ENCODE measurements at places on chromosomes 11 and 22.

- no peak for DNase-seq
Observed at GRCh38 chr11:86155200-86155844, 86.4 kb upstream of the PICALM start.

GRCh38 chr11:12787847-12788246, 113.6 kb downstream of the TEAD1 start:
- no peak for DNase-seq

DNA sequence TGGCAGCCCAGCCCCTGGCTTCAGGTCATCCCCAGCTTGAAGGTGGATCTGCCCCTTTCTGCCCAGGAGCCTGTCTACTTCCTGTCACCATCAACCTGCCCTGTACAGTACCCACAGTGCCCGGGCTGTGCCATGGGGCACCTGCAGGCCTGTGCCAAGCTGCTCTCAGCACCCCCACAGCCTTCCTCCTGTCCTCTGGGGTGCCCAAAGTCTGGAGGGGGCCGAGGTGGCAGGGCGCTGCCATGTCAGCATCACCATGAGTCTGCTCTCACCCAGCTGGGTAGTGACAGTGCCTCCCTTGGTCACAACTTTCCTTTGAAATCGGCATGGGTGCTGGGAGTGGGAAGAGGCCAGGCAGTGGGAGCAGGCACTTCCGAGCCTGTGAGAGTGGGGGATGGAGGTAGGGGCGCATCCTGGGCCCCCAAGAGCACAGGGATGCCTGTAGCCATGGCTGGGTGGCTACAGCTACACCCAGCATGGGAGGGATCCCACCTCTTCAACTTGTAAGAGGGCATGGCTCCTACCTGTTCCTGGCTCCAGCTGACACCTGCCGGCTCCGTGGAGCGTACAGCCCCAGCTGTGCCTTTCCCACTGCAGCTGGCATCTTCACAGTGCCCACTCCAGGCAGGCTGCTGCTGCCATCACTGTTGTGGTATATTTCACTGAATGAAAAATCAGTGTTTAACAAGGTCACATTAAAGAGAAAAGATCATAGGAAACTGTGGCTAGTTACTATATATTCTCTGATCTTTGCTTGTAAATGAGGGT, 42.9 kb downstream of the RNF169 start:
- no peak for DNase-seq

- DNase-seq, result no peak
Observed at GRCh38 chr11:71086687-71087258, 165.6 kb downstream of the SHANK2 start.

DNA sequence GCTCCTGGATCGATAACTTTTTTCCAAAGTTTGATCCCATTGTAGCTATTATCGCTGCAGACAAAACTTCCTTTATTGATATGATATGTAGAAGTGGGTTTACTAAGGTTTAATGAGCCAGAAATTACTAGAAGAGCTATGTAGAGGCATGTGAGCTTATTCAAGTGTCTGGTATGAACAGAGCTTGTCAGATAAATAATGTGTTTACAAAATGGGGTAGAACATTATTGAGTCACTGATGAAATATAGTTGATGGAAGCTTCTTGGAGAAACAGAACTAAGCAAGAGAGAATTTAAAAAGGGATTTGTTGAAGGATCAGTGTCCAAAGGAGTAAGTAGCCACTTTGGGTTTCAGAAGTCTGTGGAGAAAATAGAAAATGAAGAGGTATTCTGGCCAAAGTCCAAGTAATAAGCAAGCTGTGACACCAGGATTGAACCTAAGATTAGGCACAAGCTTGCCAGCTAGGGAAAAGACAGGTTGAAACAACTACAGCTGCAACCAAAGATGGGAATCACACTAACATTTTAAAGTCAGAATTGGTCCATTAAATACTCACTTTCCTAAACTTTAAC, 104.3 kb downstream of the MAML2 start:
- no peak for DNase-seq

- DNase-seq, result no peak
Observed at GRCh38 chr22:39309364-39309861, 10.0 kb downstream of the RPL3 start.

- no peak for DNase-seq
Observed at GRCh38 chr22:18999008-18999407, 62.9 kb upstream of the PRODH start.

DNA sequence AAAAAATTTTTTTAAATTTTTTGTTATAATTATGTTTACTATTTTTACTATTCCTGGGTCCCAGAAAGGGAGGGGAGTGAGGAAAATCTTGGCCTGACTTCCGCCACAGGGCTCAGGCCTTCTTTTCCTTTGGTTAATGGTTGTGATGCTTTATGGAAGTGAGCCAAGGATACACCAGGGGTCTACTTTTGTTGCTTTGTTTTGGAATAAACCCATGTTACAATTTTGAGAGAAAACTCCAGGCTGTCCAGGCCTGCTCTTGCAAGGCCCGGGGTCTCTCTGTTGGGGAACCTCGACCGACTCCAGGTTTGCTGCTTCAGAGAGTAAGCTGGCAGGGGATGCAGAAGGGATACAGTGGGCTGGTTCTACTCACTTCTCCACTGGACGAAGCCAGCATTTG, 84.7 kb downstream of the ABTB2 start:
- DNase-seq, result no peak

DNA sequence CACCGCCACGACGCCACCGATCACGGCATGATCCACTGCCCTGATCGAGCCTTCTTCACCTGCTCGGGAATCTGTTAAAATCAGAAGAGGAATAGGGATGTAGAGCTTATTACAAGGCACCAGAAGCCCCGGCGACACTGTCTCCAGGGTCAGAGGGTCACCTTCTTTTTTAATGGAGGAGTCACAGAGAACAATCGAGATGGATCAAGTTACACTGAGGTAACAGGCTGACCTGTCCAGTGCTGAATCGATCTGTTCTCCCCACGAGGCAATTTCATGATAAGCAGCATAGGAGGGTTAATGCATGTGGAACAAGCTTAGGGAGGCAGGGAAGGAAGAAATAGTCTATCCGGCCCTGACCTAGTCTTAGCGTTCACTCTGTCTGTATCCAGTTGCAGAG, 325.5 kb downstream of the CADM1 start:
- DNase-seq, result no peak

- DNase-seq, result no peak
Observed at GRCh38 chr22:31102441-31103081, 4.8 kb downstream of the SELENOM start.

GRCh38 chr11:64681171-64681570, 41.8 kb downstream of the NRXN2 start:
- no peak for DNase-seq

DNA sequence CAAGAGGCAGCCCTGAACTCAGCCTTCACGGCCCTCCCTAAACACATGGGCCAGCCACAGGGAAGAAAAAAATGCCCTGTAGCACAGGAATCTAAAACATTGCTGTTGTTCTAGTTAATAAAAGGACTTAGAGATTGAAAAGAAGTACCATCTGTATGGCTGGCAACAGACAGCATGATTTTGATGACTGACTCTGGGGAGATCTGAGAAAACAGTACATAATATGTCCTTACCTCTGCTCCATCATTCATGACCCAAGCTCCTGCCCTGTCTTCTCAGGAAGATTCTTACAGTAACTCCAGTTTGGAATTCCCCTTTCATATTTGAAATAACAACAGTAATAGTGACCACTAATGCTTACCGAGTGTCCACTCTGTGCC, 244.2 kb downstream of the ETS1 start:
- no peak for DNase-seq

- DNase-seq, result no peak
Observed at GRCh38 chr11:122741613-122742300, 86.2 kb downstream of the UBASH3B start.

GRCh38 chr11:32137869-32138268, 47.0 kb downstream of the RCN1 start:
- no peak for DNase-seq

GRCh38 chr22:39209756-39210155, 35.0 kb downstream of the PDGFB start:
- DNase-seq, result no peak

- no peak for DNase-seq
Observed at GRCh38 chr11:65454311-65454695, 31.7 kb downstream of the NEAT1 start.

GRCh38 chr11:123577081-123577598, 77.3 kb downstream of the SCN3B start:
- DNase-seq, result peak; percentile 67

GRCh38 chr22:45235851-45236342, 4.8 kb downstream of the KIAA0930 start:
- no peak for DNase-seq

DNA sequence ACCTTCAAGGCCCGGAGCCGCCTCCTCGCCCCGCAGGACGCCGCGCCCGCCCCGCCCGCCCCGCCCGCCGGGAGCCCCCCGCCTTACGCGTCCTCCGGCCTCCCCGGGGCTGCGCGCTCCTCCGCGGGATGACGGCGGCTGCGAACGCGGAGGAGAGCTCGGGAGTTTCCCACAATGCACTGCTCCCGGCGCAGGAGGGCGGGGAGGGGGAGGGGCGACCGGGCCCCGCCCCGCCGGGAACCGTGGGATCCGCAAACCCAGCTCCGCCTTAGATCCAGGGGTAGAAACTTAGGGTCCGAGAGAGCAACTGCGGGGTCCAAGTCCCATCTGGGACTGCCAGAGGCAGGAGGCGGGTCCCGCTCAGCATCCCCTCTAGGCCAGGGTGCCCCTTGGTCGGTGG, at the start of gene CEND1:
Gene CEND1, minus strand, starts transcription at position 148 of the 400 bp plus-strand sequence. CDS start 1,514 bp downstream, outside the sequence.
- DNase-seq, result no peak

DNA sequence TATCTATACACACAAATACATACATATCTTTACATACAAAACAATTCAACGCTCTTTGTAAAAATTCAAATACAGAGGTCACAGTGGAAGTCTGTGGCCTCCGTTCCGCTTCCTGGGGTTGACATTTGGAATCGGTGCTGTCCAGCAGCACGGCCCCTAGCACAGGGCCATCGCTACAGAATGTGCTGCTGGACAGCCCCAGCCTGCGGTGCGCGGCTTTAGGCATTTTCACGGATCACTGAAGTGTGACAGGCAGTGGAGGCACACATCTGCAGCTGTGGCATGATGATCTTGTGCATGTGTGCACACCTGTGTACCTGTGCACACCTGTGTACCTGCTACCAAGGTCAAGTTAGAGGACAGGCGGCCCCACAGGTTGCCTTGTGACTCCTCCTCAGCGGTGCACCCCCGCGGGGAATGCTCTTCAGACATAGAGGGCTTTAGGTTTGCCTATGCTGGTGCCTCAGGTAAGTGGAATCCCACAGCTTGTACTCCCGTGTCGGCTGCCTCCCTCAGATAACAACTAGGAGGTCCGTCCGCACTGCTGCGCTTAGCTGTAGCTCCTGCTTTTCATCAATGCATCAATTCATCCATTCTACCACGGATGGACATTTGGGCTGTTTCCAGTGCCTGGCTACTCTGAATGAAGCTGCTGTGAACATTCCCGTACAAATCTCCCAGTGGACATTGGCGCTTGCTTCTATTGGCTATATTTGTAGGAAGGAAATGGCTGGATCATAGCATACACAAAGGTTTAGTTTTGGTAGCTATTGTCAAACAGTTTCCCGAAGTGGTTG, 29.9 kb downstream of the GAL start:
- no peak for DNase-seq

DNA sequence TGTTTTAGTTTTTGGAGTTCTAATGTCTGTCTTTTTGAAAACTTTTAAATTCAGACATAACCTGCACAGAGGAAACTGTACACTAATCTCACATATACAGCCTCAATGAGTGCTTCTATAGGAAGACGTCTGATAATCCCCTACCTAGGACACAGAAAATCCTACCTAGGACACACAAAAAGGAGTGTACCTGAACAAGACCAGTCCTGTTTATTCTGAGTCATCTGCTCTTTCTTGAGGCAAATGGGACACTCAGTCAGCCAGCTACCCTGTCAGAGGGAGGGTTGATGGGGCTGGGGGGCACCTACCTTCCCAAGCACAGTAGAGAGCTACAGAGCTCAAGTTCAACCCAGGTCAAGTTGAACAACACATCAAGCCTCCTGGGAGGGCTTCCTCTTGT, 346.6 kb upstream of the NCAM1 start:
- no peak for DNase-seq

DNA sequence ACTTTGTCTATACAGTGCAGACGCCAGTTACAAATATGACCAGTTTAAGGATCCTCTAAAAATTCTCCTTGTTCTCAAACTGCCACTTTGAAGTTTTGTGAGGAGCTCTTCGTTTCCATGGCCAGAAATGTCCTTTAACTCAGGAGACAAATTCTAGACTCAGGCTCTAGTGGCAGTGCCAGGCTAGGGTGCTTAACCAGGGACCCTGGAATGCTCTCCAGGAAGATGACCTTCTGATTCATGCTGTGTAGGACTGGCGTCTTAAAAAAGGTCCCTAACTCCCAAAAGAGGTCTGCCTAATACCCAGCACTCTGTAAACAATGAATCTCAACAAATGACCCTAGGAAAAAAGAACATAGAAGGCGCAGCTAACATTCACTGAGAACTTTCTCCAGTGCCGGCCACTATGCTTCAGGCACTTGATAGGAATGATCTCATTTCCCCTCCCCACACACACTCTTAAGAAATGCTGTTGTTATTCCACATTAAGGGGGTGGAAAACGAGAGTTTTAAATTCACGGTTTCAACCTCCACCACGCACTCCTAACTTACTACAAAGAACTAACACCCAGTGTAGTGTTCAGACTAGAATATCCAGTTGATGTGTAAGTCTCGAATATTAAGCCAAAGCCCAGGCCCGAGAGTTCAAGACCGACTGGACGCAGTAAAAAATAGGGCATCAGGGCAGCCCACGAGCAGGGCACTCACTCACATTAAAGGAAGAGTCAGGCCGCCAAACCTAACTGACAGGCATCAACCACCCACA, 747 bp downstream of the NXF1 start:
- DNase-seq, result no peak

- DNase-seq, result no peak
Observed at GRCh38 chr11:44654596-44654995, 72.2 kb upstream of the TSPAN18 start.

GRCh38 chr11:2912498-2912897, 16.7 kb downstream of the PHLDA2 start:
- DNase-seq, result no peak

DNA sequence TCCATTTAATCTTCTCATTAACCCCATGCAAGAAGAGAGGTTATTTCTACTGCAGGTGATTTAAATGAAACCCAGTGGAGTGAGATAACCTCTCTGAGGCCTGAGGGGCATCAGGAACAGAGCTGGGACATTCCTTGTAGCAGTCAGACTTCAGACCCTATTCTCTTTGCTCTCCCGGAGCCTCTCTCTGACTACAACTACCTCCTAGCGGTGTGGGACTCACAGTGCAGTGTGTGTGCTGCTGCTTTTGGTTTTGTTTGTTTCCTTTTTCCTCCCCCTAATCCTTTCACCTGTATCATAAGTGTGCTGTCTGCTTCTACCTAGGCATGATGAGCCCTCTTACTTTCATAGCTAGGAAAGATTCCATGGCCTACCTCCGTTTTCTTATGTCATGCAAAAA, 769.6 kb downstream of the NTM start:
- DNase-seq, result no peak

Measured in effector memory CD8-positive, alpha-beta T cell (primary cell).